Effector memory CD8-positive, alpha-beta T cell (primary cell): ENCODE measurements at places on chromosomes 4 and X.
A peak's percentile ranks its signal among the peaks of the same experiment; 100 is the strongest.

DNA sequence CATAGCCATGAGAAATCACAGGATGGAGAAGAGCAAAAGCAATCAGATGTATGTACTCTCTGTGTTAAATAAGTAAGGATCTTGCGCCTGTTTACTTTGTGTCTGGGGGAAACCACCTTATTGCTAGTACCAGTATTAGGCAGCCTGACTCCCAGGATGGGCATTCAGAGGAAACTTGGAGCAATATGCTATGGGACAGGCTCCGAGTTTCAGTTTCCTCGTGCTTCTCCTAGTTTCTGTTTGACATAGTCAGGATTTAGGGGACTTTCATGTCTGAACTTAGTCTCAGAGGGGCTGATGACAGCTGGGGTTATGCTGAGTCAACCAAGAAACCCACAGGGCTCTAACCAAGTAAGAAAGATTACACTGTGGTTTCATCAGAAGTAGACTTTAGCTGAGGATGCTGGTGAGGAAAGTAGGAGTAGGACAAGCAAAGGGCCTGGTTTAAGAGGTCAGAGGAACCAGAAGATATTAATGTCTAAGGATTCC lies 13.5 kb downstream of the NSUN7 start:
- DNase-seq, result no peak
- H3K27ac ChIP-seq, result no peak overlapping the region
- peaks cover 2% of the 10 kb centered on the region for H3K4me1 ChIP-seq
- H3K27me3 ChIP-seq, result no peaks in the 10 kb centered on the region
- H3K36me3 ChIP-seq, result no peaks in the 10 kb centered on the region

- H3K36me3 ChIP-seq, result peaks cover 29% of the 10 kb centered on the region
- no peak overlapping the region for H3K4me3 ChIP-seq
- H3K27ac ChIP-seq, result no peak overlapping the region
- H3K4me1 ChIP-seq, result no peaks in the 10 kb centered on the region
- no peaks in the 10 kb centered on the region for H3K27me3 ChIP-seq
- DNase-seq, result no peak
Measured at GRCh38 chr4:185311113-185311888, 84.4 kb downstream of the LRP2BP start.

- H3K4me3 ChIP-seq, result no peak overlapping the region
- H3K27me3 ChIP-seq, result peaks cover 24% of the 10 kb centered on the region
- no peak overlapping the region for H3K27ac ChIP-seq
- H3K36me3 ChIP-seq, result no peaks in the 10 kb centered on the region
- no peaks in the 10 kb centered on the region for H3K4me1 ChIP-seq
Measured at GRCh38 chr4:40350627-40351227, 15.6 kb downstream of the CHRNA9 start.

- peaks cover 10% of the 10 kb centered on the region for H3K4me1 ChIP-seq
- no peaks in the 10 kb centered on the region for H3K27me3 ChIP-seq
- DNase-seq, result no peak
- H3K4me3 ChIP-seq, result no peak overlapping the region
Measured at GRCh38 chrX:118553042-118553710, 57.6 kb downstream of the DOCK11 start.

- H3K36me3 ChIP-seq, result no peaks in the 10 kb centered on the region
- peak overlapping the region; percentile 51 for H3K4me3 ChIP-seq
- H3K27ac ChIP-seq, result no peak overlapping the region
Measured at GRCh38 chrX:118839334-118839958, 15.8 kb downstream of the ZCCHC12 start.

DNA sequence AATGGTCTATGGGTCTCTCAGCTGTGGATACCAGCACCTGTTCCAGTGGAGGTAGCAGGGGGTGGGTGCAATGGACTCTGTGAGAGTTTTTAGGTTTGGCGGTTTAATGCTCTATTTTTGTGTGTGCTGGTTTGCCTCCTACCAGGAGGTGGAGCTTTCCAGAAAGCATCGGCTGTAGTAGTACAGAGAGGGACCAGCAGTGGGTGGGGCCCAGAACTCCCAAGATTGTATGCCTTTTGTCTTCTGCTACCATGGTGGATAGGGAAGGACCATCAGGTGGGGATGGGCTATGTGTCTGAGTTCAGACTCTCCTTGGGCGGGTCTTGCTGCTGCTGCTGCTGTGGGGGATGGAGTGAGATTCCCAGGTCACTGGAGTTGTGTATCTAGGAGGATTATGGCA lies 557.2 kb upstream of the GRID2 start:
- H3K27me3 ChIP-seq, result no peaks in the 10 kb centered on the region
- no peaks in the 10 kb centered on the region for H3K36me3 ChIP-seq
- H3K4me3 ChIP-seq, result no peak overlapping the region
- H3K27ac ChIP-seq, result no peak overlapping the region
- no peak for DNase-seq

DNA sequence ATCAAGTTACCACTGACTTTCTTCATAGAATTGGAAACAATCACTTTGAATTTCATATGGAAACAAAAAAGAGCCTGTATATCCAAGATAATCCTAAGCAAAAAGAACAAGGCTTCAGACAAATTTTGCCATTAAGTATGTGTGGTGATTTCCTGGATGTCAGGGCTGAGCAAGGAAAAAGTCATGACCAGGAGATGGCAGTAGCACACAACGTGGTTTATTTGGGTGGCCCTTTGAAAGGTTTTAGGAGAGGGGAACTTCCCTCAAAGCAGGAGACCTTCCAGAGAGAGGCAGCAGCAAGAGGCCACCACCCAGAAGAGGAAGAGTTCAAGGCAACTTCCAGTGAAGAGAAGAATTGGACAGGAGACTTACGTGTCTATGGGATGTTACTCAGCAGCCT lies 18.1 kb upstream of the ZXDB start:
- H3K27me3 ChIP-seq, result no peaks in the 10 kb centered on the region
- no peak overlapping the region for H3K4me3 ChIP-seq
- no peak overlapping the region for H3K27ac ChIP-seq
- DNase-seq, result peak; percentile 1
- H3K4me1 ChIP-seq, result peaks cover 3% of the 10 kb centered on the region
- H3K36me3 ChIP-seq, result no peaks in the 10 kb centered on the region

DNA sequence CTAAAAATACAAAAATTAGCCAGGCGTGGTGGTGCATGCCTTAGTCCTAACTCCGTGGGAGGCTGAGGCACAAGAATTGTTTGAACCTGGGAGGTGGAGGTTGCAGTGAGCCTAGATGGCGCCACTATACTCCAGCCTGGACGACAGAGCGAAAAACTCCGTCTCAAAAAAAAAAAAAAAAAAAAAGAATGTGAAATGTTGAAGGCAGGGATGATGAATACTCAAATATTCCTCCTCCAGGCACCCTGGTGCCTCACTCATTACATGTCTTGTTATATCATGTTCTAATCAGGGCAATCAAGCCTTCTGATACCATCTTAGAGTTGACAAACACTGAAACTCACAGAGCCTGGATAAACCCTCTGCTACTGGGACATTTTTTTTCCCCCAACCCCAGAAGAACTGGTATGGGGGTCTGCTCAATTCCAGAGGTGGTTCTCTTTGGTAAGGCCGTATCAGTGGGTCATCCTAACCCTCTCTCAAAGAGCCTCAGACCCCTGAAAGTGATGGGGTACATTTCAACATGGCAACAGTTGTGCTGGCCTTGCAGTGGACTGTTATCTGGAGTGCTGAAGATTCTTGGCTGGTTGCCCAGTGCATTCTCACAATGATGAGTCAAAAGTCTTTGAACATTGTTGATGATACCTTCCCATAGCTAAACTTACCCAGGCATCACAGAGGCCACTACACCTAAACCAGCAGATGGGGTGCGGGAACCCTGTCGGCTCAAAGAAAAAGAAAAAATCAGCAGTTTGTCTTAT lies 2.4 kb upstream of the SH3KBP1 start:
- no peak overlapping the region for H3K4me3 ChIP-seq
- no peak overlapping the region for H3K27ac ChIP-seq
- H3K4me1 ChIP-seq, result peaks cover 16% of the 10 kb centered on the region
- H3K36me3 ChIP-seq, result peaks cover 22% of the 10 kb centered on the region

GRCh38 chr4:25060963-25061340 lies 30.2 kb upstream of the LGI2 start:
- no peak for DNase-seq
- H3K27me3 ChIP-seq, result peaks cover 26% of the 10 kb centered on the region
- no peak overlapping the region for H3K4me3 ChIP-seq
- no peaks in the 10 kb centered on the region for H3K36me3 ChIP-seq
- H3K27ac ChIP-seq, result no peak overlapping the region
- H3K4me1 ChIP-seq, result no peaks in the 10 kb centered on the region

GRCh38 chrX:71525316-71525715 lies 7.6 kb upstream of the OGT start:
- no peak overlapping the region for H3K4me3 ChIP-seq
- H3K4me1 ChIP-seq, result no peaks in the 10 kb centered on the region
- no peak overlapping the region for H3K27ac ChIP-seq
- no peak for DNase-seq
- no peaks in the 10 kb centered on the region for H3K27me3 ChIP-seq
- no peaks in the 10 kb centered on the region for H3K36me3 ChIP-seq

DNA sequence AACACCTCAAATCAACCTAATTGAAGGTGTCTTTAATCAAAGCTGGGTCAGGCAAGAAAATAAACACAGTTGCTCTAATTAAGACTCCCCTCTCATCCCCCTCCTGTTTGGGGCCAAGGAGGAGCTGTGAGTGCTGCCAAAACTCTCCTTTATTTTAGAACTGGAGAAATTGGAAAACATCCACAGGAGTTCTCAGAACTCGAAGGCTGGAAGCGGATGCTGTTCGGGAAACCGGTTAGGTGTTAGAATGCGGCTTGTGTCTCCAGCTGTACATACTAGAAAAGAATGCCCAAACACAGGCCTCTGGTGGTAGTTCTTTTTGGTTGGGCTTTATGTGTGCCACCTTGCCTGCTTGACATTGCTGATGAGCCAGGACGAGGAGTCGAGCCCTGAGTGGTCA lies 118.2 kb downstream of the GPR143 start:
- H3K27ac ChIP-seq, result peak overlapping the region; percentile 44
- peaks cover 3% of the 10 kb centered on the region for H3K36me3 ChIP-seq
- DNase-seq, result no peak
- H3K27me3 ChIP-seq, result no peaks in the 10 kb centered on the region
- no peak overlapping the region for H3K4me3 ChIP-seq
- peaks cover 7% of the 10 kb centered on the region for H3K4me1 ChIP-seq

- DNase-seq, result no peak
- peaks cover 22% of the 10 kb centered on the region for H3K4me1 ChIP-seq
- H3K4me3 ChIP-seq, result no peak overlapping the region
- H3K27ac ChIP-seq, result no peak overlapping the region
Measured at GRCh38 chr4:105155426-105155825, 8.8 kb downstream of the TET2 start.

DNA sequence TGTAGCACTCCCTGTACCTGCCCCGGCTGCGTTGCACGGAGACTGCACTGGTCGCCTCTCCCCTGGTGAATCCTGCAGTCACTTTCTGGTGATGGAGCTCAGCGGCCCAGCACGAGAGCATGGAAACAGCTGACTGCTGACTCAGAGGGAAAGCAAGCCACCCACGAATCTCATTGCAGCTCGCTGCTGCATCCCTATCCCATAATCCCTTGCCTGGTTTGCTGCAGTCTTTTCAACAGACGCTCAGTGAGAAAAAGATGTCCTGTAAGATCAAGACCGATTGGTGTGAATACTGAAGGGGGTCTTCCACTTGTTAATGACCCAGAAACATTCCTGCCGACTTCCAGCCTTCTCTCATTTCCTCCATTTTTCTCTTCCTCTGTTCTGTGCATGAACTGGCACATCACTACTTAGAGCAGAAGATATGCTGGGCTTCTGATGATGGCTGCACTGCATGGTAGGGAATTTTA lies 52.9 kb downstream of the TRIM2 start:
- no peaks in the 10 kb centered on the region for H3K36me3 ChIP-seq
- H3K27ac ChIP-seq, result no peak overlapping the region
- DNase-seq, result no peak
- no peak overlapping the region for H3K4me3 ChIP-seq

GRCh38 chr4:151291485-151291884 lies 14.5 kb downstream of the PRSS48 start:
- H3K36me3 ChIP-seq, result no peaks in the 10 kb centered on the region
- no peak overlapping the region for H3K4me3 ChIP-seq
- no peak for DNase-seq
- H3K4me1 ChIP-seq, result no peaks in the 10 kb centered on the region

GRCh38 chr4:140242357-140243277 lies 88.6 kb upstream of the MAML3 start:
- H3K4me3 ChIP-seq, result no peak overlapping the region
- no peak overlapping the region for H3K27ac ChIP-seq
- no peaks in the 10 kb centered on the region for H3K36me3 ChIP-seq
- H3K27me3 ChIP-seq, result peaks cover 28% of the 10 kb centered on the region

GRCh38 chr4:89574176-89574575 lies 262.8 kb downstream of the SNCA start:
- H3K4me3 ChIP-seq, result no peak overlapping the region
- no peaks in the 10 kb centered on the region for H3K4me1 ChIP-seq
- H3K36me3 ChIP-seq, result peaks cover 3% of the 10 kb centered on the region
- DNase-seq, result no peak
- no peak overlapping the region for H3K27ac ChIP-seq

- no peaks in the 10 kb centered on the region for H3K4me1 ChIP-seq
- DNase-seq, result no peak
- no peaks in the 10 kb centered on the region for H3K36me3 ChIP-seq
Measured at GRCh38 chrX:129876771-129877305, 29.1 kb upstream of the UTP14A start.

- H3K27me3 ChIP-seq, result no peaks in the 10 kb centered on the region
- peaks cover 3% of the 10 kb centered on the region for H3K36me3 ChIP-seq
- no peak for DNase-seq
- no peak overlapping the region for H3K27ac ChIP-seq
- H3K4me3 ChIP-seq, result no peak overlapping the region
- no peaks in the 10 kb centered on the region for H3K4me1 ChIP-seq
Measured at GRCh38 chr4:80732010-80732409, 298.5 kb upstream of the BMP3 start.

- H3K27me3 ChIP-seq, result no peaks in the 10 kb centered on the region
- DNase-seq, result no peak
- no peak overlapping the region for H3K27ac ChIP-seq
- no peaks in the 10 kb centered on the region for H3K4me1 ChIP-seq
- H3K4me3 ChIP-seq, result no peak overlapping the region
Measured at GRCh38 chr4:184489771-184490170, 15.4 kb upstream of the IRF2 start.

DNA sequence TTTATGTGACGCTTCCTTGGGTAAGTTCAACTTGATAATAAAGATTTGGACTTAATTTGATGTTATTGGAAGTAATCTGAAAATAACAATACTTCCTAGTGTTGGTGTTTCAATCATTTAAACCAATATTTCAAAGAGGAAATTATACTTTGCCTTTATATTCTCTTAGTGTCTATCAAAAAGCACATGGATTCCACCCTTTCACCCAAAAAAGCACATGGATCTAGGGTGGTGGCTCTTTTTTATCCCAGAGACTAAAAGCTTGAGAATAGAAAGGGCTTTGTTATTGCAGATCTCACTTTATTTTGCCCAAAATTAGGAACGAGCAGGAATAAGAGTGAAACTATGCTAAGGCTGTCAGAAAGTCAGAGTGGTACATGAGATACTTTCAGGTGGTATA lies 75.1 kb upstream of the RASGEF1B start:
- no peaks in the 10 kb centered on the region for H3K4me1 ChIP-seq
- H3K36me3 ChIP-seq, result peaks cover 2% of the 10 kb centered on the region
- H3K4me3 ChIP-seq, result no peak overlapping the region

- H3K36me3 ChIP-seq, result no peaks in the 10 kb centered on the region
- H3K4me3 ChIP-seq, result no peak overlapping the region
- no peak overlapping the region for H3K27ac ChIP-seq
Measured at GRCh38 chr4:78710536-78710935, 65.6 kb upstream of the BMP2K start.

- no peaks in the 10 kb centered on the region for H3K36me3 ChIP-seq
- H3K27me3 ChIP-seq, result peaks cover 35% of the 10 kb centered on the region
- H3K4me3 ChIP-seq, result no peak overlapping the region
Measured at GRCh38 chr4:86452422-86452891, 92.6 kb upstream of the MAPK10 start.
